ENCODE measurements at places on chromosomes 5 and 9.

DNA sequence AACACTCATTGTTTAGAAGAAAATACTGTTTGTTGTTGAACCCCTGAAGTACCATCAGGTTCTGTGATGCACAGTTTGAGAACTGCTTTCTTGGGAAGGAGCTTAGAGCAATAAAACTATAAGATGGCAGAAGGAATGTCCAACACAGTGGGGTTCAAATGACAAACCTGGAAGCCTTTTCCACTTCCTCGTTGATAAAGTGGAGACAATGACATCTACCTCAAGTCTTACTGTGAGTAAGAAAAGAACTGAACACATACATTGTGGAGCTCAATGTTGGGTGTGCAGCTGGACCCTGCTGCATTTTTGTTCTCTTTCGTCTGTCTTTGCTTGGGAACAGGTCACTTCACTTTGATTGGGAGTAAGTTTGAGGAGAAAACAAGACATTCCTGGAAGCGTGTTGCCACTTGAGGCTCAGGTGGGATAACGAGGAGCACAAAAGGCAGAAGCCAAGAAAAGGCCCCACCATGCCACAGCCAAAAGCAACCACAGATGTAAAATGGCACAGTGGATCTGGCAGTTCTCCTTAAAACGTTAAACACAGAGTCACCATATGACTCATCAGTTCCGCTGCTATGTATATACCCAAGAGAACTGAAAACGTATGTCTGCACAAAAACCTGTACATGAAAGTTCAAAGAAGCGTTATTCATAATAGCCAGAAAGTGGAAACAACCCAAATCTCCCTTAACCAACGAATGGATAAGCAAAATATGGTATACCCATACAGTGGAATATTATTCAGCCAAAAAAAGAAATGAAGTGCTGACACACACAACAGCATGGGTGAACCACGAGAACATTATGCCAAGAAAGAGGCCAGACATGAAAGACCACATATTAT is 42.9 kb upstream of the SUB1 start:
- no peak for DNase-seq

GRCh38 chr5:66246608-66247007 is 102.5 kb downstream of the SREK1 start:
- peak; percentile 70 for DNase-seq

DNA sequence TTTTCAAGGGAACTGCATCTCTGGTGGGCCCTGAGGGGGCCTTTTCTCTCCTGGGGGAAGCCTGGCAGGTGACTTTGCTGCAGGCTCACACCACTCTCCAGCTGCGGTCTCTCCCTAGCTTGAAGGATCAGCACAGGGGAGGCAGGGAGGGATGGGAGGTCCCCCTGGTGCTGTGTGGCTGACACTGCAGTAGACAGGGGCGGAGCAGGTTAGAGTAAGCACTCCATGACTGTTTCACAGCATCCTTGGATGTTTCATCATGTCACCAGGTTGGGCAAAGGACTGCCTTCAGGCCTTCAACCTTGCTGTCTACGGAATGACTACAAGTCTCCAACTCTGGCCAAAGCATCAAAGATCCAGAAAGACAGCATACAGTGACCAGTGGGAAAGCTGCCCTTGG is 470.7 kb downstream of the CDK5RAP2 start:
- DNase-seq, result no peak

DNA sequence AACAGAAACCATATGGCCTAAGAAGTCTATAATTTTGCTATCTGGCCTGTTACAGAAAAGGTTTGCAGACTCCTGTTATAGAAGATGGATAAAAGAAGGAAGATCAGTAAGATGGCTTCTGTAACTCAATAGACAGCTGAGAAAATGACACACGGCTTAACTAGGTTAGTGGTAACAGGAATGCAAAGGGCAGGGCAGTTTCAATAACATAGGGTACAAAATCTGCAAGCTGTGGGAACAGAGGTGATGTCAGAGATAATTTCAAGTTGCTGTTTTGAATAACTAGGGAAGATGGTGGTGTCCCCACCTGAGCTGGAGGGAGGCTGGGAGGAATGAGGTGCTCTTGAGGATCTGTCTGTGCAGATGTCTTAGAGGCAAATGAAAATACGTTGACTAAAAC is 106.5 kb downstream of the GLIS3 start:
- DNase-seq, result no peak

GRCh38 chr5:170939178-170939577 is 77.4 kb downstream of the RANBP17 start:
- no peak for DNase-seq

- no peak for DNase-seq
Observed at GRCh38 chr9:113011911-113012381, at the start of gene ZNF883. Gene ZNF883 (minus strand): TSS chr9:113012192.

GRCh38 chr5:133200256-133200655 is 148.4 kb downstream of the HSPA4 start:
- DNase-seq, result no peak

- DNase-seq, result no peak
Observed at GRCh38 chr9:135035781-135036760, 51.4 kb upstream of the OLFM1 start.

DNA sequence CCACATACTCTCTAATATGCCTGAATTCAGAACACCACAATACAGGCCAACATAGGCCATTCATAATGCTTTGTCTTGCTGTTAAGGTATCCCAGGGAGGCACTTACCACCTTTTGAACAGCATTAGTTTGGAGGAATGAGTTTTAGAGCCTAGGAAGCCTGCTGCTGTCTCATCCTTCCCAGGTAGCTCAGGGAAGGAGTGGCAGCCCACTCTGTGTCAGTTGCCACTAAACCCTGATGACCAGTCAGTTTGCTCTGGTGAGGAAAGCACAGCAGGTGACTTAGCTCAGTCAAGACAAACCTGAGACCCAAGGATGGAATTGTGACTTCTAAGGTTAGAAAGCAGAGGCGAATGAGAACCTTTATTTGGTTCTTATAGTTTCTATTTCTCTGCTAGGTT is 337.4 kb upstream of the ATP10B start:
- DNase-seq, result no peak

DNA sequence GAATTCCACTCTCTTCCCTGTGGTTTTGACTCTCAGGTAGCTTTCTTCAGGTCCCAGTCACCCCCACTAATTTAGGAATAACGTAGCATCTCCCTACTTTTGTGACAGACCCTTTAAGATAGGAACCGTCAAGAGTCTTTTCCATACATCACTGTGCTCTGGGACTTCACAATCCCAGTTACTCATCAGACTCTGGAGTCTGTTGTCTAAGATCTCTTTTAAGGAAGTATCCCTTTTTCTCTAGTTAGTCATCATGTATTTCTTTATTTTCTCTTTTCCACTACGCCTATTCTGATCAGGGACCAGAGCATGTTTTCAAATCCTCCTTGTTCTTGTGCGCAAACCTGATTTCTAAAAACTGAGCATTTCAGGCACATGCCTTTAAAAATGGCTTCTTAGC is 143.0 kb downstream of the GOLPH3 start:
- DNase-seq, result no peak

- DNase-seq, result no peak
Observed at GRCh38 chr9:116154334-116154975, 864 bp downstream of the PAPPA start.

DNA sequence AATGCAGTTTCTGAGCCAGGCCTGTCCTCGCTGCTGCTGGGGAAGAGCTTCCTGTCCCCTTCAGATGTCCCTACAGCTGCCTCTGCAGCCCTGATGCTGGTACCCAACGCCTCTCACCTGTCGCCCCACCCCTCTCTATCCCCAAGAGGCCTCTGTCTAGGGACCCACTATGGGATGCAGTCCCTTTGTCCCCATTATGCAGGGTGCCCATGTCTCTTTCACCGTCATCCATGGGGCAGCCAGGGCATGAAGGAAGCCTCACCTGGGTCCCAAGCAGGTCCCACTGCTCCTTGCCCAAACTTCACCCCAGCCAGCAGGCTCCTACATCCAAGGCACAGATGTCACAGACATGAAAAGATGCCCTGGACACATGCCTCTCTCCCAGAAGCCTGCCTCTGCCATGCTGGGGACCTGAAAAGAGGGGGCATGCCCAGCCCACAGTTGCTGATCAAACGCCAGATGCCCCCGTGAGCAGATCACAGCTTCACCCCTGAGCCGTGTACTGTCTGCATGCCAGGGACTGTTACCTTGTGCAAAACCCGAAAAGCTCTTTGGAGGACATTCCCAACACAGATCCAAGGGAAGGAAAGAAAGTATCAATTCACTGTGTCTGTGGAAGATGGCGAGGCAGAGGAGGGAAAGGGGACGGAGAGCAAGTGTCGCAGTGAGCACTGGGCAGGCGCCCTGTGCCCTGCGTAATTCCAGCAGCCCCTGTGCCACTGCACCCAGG is 81.0 kb downstream of the ADAMTS2 start:
- DNase-seq, result no peak

- no peak for DNase-seq
Observed at GRCh38 chr5:14417276-14417730, 164.3 kb upstream of the OTULINL start.

GRCh38 chr9:16068476-16068875 is 515.6 kb downstream of the CCDC171 start:
- DNase-seq, result no peak

DNA sequence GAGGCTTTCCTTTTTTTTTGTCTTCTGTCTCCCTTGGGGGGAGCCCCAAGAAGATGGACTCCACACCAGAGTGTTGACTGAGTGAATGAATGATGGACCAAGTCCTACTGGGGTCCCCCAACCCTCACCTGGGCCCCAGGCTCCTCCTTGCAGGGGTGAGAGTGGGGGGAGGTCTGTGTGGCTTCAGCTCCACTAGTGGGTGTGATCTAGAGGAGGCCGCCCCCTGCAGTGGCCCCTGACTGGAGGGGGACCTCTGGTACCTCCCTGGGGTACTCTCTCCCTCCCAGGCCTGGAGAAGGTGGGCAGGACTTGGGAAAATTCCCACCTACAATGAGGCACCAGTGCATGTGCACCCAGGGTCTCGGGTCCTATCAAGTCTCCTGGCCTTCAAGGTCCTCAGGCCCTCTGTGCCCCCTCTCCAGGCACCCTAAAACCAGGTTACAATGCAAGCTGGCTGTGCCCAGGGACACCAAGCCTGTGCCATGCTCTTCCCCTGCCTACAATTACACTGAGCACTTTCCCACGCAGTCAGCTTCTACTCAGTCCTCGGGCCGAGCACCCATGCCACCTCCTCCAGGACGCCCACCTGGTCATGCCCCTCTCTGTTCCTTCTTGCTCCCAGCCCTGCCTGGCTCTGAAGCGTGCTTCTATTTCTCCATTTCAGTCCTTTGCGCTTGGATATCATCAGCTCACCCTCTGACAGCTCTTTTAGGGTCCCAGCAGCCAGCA is 117.2 kb upstream of the PHYKPL start:
- no peak for DNase-seq

DNA sequence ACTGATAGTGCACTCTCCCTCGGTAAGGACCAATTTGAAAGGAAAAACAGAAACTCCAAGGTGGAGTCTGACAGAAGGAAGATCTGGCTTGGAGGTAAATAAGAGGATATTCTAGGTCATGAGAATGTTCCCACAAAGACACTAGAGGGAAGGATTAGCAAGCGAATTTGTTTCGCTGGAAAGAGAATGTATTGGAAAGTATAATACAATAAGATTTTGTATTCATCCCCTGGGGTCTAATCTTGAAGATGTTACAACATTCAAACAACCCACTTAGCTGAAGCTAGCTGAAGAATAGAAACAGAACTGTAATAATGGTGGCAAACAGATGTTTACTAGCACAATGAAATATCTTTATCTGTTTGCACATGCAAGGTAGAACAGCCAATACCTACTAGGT is 158.7 kb downstream of the GNAQ start:
- DNase-seq, result no peak

DNA sequence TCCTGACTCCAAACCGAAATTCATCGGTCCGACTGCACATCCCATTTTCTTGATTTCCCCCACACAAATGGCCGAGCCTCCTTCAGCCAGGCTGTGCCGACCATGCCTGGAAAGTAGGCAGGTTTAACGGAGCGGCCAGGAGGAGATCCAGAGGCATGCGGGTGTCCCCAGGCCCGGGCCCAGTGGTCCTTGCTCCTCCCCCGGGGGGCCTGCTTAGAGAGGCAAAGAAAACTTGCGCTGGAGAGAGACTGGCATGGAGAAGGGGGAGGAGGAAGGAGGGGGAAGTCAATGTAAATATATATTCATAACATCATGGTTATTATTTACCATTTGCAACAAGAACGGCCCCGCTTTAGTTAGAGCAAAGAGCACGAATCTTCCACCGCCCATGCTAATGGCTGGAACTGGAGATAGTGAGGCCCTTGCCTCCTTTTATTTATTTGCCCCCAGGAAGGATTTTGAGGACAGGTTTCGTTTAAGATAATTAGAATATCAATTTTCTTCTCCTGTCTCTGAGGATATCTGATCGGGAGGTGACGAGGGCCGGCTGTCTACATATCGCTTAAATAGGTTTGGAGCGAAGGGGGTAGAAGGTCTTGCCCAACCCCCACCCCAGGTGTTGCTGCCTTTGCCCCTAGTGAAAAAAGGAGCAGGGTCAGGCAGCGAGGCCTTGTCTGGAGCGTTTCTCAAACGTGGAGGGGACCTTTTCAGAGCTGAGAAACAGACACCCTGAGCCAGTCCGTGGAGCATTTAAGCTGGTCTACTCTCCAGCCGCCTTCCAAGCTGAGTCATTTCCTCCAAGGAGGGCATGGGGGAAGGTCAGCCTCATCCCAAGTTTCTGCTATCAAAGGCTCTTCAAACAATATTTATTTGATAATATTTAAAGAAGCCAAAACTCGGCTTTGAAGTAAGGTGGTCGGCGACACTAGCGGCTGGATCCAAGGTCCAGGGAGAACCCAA is 2.5 kb downstream of the BARHL1 start:
- DNase-seq, result peak; percentile 17

DNA sequence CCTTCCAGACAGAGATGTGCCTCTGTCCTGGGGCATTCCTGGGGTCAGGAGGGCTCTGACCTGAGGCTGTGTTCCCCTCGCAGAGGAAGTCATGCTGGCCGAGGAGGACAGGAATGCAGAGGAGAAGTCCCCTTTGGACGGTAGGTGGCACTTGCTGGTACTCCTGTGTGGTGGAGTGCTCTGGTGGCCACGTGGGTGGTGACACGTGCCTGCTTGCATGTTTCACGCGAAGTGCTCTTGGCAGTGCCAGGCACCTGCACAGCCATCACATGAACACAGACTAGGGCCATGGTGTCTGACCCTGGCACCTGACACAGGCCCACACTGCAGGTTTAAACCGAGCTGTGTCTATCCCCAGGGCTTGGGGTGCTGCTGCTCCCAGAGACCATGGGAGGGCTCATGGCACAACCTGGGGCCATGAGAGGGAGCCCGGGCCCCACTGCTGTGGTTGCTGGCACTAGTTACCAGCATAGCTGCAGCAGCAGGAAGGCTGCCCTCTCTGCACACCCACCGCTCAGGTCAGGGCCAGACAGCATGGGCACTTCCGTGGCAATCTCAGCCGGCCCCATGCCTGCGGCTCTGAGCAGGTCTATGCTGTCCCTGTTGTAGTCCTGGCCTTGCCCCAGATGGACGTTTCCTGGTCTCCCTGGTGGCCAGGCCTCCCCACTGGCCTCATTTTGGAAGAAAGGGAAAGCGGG is 79.3 kb downstream of the CACNA1B start:
- no peak for DNase-seq

DNA sequence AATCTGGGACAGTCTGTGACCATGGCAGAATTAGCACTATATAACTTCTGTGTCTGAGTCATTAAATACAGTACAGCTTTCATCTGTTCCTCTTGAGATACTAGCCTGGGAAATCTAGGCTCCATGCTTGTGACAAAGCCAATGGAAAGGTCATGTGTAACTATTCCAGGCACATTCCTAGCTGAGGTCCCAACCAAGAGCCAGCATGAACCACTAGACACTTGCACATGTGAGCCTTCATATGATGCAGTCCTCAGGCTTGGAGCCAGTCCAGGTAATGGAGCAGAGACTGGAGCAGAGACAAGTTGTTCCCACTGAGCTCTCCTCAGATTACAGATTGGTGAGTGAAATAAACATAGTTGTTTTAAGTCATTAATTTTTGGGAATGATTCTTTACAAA is 412.4 kb upstream of the ZNF462 start:
- no peak for DNase-seq

- no peak for DNase-seq
Observed at GRCh38 chr5:68533571-68534084, 318.1 kb downstream of the PIK3R1 start.

Measured in NCI-H226 (cell line).